Muscle of back (tissue), 13 donors: ENCODE measurements at places on chromosomes 2 and 18. TPM values are rescaled to one million over a fixed set of nuclear protein-coding genes. Genes with fewer than 3 reads are reported as not detected.

DNA sequence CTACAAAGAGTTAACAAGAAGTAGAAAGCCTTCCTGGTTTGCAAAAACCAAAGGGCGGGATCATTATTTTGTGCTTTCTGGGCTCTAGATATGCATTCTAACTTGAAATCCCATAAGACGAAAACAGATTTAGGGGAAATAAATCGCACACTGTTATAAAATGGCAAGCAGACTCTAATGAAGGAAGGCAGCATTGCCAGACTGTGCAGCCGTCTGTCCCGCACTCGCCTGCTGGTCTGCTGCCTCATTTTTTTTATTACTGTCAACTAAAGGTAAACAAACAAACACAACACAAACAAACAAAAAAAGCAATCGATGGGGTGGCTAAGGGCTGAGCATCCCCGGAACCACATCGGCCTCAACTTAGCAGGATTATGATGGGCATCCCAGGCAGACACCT, 24.4 kb downstream of the ZNF521 start:
- peak; percentile 64 for DNase-seq

DNA sequence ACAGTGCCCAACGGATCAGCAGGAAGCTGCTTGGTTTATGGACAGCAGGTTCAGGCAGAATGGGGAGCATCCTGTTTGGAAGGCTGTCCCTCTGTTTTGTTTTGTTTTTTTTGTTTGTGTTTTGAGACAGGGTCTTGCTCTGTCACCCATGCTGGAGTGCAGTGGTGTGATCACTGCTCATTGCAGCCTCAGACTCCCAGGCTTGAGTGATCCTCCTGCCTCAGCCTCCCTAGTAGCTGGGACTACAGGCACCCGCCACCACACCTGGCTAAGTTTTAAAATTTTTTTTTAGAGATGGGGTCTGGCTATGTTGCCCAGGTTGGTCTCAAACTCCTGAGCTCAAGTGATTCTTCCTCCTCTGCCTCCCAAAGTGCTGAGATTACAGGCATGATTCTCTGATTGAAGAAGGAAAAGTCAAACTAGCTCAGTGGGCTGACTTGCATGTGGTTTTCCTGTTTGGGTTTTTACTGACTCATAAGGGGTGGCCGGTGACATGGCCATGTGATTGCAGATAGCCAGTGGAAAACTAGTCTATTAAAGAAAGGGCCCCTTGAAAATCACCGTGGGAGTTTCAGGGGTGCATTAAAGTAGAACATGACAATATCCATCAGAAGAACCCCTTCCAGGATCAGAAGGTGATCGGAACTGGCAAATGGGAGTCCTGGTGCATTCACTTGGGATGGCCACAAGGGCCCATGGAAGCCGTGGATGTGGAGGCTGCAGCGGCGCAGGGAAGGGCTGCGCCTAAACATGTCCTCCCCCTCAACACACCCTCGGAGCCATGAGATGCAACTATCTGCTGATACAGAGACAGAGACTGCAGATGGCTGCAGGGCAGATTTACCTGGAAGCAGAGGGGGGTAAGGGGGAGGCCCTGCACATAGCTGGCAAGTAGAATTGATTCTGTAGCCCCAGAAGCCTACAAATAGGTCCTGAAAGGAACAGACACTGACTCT, 26.5 kb downstream of the AQP12B start:
- DNase-seq, result no peak

- no peak for DNase-seq
Observed at GRCh38 chr2:41167014-41167413, 715.1 kb upstream of the SLC8A1 start.

DNA sequence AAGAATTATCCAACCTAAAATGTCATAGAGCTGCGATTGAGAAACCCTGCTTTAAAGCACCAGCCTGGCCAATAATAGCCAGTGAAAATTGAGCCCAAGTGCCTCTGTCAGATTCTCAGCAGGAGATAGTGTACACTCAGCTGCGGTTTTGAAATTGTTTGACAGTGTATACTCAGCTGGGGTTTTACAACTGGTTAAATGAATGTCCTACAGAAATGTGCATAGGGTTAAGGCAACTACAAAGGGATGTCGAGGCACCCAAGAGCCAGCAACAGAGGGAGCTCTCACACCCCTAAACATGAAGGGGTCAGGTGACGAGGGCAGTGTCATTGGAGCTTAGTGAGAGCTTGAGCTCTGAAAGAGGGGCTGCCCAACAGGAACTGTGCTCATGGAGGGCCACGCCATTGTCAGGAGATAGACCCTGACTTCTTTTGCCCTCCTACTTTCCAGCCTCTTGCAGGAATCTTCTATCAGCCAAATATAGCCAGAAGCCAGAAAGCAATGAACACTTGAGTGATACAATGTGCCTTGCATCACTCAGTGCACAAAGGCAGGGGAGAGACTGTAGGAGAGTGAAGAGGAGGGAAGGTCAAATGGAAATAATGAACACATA, 15.1 kb downstream of the ACTG2 start:
- no peak for DNase-seq

Gene GKN2
- polyA plus RNA-seq, result not detected

DNA sequence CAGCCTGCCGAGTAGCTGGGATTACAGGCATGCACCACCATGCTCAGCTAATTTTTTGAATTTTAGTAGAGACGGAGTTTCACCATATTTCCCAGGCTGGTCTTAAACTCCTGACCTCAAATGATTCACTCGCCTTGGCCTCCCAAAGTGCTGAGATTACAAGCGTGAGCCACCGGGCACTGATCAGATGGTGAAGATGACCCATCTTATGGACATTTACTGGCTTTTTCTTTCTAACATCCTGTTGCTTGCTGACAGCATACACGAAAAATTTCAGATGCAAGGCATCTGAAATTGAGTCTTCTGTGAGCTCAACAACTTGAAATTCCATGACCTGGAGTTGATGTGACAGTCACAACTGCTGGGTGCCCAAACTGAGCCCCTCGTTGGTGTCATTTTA, 859.5 kb upstream of the CNTNAP5 start:
- no peak for DNase-seq

Gene FHL2
- 37.4 TPM for polyA plus RNA-seq

DNA sequence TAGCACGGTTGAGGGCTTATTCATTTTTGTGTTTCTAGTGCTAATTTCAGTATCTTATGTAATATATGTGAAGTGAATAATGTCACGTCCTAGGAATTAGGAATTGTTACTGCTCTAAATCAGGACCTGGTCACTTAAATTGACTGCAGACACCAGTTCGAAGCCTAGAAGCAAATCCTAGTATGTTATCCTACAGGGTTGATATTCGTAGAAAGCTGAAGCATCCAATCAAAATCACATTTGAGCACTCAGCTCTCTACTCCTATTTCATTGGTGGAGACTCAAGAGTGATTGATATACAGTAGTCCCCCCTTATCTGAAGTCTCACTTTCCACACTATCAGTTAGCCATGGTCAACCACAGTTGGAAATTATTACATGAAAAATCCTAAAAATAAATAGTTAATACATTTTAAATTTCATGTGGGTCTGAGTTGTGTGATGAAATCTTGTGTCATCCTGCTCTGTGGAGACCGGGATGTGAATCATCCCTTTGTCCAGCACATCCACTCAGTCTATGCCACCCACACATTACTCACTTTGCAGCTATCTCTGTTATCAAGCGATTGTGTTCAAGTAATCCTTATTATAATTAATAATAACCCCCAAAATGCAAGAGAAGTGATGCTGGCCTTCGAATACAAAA, 35.2 kb upstream of the SCN9A start:
- DNase-seq, result no peak

- no peak for DNase-seq
Observed at GRCh38 chr2:203105996-203106395, 91.3 kb downstream of the NBEAL1 start.

- DNase-seq, result no peak
Observed at GRCh38 chr2:127032621-127033020, 74.3 kb downstream of the BIN1 start.

- no peak for DNase-seq
Observed at GRCh38 chr2:220783671-220784070, 788.4 kb downstream of the EPHA4 start.

DNA sequence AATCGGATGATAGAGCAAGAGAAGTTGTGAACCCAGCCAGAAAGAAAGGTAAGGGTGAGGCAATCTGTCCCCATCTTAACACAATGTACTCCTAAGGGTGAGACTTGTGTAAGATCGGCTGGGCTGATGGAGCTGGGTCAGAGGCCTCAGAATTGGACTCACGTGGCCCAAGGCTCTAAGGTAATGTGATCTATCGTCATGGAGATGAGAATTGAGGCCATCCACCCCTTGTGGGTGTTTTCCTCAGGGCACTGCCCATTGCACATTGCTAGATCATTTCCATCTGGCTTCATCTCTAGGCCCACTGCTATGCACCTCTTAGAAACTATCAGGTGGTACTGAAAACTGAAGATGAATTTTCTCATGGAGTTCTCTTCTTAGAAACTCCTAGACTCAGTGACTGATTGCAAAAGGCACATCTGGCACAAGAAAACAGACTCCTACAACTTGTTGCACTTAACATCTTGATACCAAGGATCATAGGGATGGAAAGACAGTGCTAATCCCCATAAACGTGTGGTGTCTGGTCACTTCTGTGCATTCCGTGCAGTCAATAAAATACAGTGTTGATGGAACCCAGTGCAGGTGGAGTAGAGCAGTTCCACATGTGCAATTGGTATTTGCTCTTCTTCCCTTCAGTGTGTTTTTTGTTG, 228.9 kb upstream of the FOSL2 start:
- peak; percentile 18 for DNase-seq

Gene EVX2
- not detected for polyA plus RNA-seq

DNA sequence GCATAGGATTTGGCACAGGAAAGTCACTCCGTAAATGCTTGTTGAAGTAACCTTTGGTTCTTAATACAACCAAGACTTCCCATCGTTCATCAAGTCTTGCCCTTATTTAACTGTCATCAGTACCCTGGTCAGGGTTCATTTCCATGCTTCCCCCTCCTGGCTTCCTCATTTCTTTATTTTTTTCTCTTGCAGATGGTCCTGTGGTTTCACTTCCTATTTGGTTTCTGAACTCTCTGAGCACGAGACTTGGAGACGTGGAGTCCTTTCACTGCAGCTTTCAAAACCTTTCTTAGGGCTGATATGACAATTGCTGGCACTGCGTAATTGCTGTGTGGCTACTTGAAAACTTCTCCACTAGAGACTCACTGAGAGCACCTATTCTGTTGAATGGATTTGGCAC, 59.9 kb upstream of the PID1 start:
- peak; percentile 28 for DNase-seq

Gene ABCG8
- polyA plus RNA-seq, result not detected

DNA sequence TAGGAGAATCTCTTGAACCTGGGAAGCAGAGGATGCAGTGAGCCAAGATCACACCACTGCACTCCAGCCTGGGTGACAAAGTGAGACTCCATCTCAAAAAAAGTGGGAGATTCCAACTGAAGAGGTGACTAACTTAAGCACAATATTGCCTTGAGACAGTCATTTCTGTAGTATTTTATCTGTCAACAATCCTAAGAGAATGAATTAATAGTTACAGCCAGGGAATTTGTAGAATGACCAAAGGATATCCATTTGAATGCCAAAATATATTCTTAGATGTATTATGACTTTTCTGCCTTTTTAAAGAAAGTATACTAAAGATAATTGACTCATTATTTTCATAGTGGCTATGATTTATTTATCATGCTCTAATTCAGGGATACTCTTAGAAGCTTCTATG, 40.7 kb upstream of the CCDC150 start:
- DNase-seq, result no peak

DNA sequence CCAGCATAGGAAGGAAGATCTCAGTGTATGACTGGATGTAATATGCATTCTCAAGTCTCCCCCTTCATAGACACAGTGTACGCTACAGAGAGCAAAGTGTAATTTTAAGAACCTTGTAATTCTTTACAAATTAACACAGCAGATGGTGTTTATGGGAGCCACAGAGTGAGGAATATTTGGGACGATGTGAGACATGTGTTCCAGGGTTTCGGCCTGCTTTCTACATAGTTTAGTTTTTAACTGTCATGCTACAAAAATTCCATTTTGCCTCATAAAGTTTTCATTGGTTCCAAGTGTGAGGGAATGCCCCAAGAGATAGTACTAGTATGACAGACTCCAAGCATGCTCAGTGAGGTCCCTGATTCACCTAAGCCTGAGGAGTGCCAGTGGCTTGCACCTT, 76.2 kb upstream of the LRRTM1 start:
- DNase-seq, result peak; percentile 43

Gene SULT1C4
- 22.0 TPM for polyA plus RNA-seq

Gene MYOM1
- polyA plus RNA-seq, result 382 TPM

DNA sequence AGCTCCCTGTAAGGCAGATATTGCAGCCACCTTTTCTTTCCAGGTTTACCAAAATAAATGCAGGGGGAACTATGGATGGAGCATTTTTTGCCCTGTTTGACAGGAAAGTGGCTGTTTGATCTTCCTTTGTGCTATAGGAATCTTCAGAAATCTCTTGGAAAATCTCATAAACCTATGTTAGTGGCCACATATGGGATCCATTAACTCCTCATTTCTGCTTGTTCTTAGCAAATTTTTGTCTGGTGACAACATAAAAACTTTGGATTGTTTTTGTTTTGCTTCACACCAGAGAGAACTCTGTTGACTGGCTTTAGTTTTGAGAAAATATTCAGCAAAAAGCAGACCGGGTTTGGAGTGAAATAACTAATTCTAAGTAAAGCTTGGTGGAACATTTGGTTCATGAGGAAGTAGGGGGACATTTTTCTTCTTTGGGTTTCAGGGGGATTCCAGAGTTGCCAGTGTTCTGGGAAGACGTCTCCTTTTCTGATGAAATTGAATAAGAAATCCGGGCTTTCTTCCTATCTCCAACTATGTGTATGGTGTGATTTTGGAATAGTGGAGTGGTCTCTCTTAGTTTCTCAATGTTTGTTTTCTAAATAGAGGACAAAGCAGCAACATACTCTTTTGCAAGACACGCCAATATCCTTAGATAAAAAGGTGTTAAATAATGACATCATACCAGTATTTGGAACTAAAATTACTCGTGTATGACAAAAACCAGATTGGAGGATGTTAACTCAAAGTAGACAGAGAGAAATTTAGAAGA, 174.4 kb downstream of the ICOS start:
- peak; percentile 85 for DNase-seq

Gene ID2
- polyA plus RNA-seq, result 40.7 TPM

GRCh38 chr2:44656460-44656859, 285.0 kb upstream of the SIX3 start:
- no peak for DNase-seq

Gene AP1S3
- 1.3 TPM for polyA plus RNA-seq

GRCh38 chr2:151098841-151099240, 162.8 kb downstream of the RBM43 start:
- DNase-seq, result no peak

Gene ITPRIPL1
- 2.5 TPM for polyA plus RNA-seq

Gene SRD5A2
- 0.08 TPM for polyA plus RNA-seq

Gene TLX2
- polyA plus RNA-seq, result 0.08 TPM
